Stimulated activated CD4-positive, alpha-beta T cell treated with anti-CD3 and anti-CD28 coated beads, Interleukin-1b, Interleukin-23, amount 100 ng/mL, for 24 hours (primary cell): ENCODE measurements at places on chromosomes 4 and X.
A peak's percentile ranks its signal among the peaks of the same experiment; 100 is the strongest.

GRCh38 chrX:133661962-133662839 is 246.9 kb upstream of the GPC4 start:
- no peak for DNase-seq

GRCh38 chrX:6568031-6568430 is 33.1 kb upstream of the VCX3A start:
- DNase-seq: no peak

DNA sequence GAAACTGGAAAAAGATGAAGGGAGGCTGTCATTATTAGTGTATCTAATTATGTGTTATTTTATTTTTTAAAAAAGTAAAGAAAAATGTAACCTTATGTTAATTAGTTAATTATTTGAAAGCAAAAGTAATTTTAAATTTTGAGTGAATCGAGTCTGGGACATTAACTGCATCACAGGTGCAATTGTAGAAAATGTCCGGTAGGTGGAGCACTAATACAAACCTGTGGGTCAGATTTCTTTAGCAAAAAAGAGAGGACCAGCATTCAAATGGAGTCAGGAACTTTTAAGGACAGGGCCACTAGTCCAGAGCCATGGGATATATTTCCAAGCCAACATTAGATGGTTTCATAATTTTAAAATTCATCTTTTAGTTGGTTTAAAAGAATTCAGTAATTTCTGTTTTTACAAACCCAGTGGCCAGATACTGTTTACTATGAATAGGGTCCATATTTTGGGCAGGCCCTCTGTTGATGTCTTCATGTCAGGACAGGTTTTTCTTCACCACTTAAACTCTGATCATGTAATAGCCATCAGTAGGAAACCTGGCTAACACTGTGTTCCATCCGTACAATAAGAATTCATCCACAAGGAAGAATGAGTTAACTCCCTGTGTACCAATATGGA is 27.2 kb downstream of the BST1 start:
- DNase-seq: no peak

- no peak for DNase-seq
These were observed 206.1 kb downstream of the MID1 start for GRCh38 chrX:10414156-10414824.

DNA sequence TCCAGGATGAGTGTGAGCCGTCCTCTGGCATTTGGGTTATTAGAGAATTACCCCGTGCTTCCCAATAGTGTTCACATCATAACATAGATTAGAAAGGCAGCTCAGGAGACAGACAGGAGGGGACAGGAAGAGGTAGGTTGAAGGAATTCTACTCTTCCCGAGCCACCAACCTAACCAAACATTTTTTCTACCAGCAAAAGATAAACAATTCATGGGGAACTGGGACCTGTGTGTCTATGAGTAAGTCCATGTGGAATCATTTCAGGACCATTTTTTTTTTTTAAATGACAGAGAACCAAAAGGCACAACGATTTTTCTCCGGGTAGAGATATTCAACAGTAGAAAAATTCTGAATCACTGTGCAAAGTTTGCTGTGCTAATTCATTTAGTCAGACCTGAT is 174.2 kb upstream of the ETNPPL start:
- DNase-seq: no peak

DNA sequence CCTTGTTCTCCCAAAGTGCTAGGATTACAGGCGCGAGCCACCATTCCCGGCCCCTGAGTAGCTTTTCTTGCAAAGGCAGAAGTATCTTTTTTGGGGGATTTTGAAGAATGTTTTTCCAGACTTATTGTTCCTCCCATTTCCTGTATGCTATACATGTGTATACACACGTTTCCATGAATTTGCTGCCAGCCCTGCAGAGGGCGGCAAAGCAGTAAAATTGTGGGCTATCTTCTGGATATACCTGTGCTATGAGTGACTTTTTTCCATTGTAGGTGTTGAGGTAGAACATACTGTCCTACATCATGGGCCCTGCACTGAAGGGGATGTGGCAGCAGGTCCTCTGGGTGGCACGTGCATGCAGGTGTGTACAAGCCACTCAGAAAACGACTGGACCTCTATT is 16.9 kb upstream of the MED28 start:
- no peak for DNase-seq

DNA sequence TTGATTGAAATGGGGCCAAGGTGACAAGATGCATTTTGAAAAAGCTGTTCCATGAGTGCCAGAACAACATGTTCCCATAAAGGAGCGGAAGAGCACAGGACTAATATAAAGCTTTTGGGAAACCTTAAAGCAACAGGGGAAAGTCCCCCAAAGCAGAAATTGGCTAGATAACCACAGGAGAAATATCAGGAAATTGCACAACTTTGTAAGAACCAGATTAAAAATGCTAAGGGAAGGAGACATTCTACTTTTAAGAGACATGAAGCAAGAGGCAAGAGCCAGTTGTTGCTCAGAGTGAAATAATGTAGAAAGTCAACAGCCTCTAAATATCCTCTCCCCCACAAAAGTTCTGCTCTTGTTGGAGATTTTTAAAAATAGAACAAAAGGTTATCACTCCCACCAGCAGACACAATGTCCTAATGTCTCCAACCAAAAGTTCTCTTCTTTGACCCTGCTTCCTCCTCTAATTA is 85.2 kb upstream of the LNX1 start:
- no peak for DNase-seq

- DNase-seq: no peak
These were observed 517.7 kb downstream of the BCOR start for GRCh38 chrX:39580043-39580442.

DNA sequence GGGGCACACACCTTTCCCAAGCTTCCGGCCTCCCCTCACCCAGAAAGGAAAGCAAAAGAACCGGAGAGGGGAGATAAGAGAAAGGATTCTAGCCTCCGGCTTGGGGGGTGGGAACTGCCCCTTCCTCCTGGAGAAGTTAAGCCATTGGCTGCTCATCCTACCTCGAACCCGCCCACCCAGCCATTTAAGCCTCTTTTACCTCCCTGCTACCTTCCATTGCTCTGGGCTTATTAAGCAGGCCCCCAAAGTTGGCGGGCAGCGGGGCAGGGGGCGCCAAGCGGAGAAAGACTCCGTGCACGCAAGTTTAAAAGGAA is 2.3 kb downstream of the MAML3 start:
- DNase-seq: peak; percentile 44

- DNase-seq: no peak
These were observed 36.6 kb upstream of the MBTPS2 start for GRCh38 chrX:21802839-21803238.

GRCh38 chr4:13922873-13923645 is 295.5 kb upstream of the BOD1L1 start:
- DNase-seq: no peak

DNA sequence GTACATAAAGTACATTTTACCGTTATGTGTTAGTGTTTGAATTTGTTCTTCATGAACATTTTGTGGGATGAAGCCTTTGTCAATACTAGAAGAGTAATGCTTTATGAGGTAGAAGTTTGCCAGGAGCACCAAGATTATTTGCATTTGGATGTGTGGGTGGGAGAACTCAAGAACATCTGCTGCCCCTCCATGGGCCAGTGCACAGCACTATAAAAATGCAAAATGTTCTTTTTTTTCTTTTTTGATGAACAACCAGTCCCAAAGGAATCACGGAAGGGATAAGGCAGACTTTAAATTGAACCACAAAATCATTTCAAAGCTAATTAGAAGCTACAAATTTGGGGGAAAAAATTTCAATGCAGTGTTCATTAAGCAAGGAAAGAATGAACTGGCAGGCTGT is 300.3 kb upstream of the NWD2 start:
- DNase-seq: no peak

GRCh38 chr4:101127176-101127790 is 220.0 kb downstream of the PPP3CA start:
- no peak for DNase-seq

GRCh38 chr4:42398171-42398870 is 1.0 kb downstream of the SHISA3 start:
- DNase-seq: no peak
